ENCODE measurements at places on chromosomes 2 and 18.
A peak's percentile ranks its signal among the peaks of the same experiment; 100 is the strongest.

GRCh38 chr2:219430633-219431615 is 3.7 kb upstream of the SPEG start:
- DNase-seq = no peak

DNA sequence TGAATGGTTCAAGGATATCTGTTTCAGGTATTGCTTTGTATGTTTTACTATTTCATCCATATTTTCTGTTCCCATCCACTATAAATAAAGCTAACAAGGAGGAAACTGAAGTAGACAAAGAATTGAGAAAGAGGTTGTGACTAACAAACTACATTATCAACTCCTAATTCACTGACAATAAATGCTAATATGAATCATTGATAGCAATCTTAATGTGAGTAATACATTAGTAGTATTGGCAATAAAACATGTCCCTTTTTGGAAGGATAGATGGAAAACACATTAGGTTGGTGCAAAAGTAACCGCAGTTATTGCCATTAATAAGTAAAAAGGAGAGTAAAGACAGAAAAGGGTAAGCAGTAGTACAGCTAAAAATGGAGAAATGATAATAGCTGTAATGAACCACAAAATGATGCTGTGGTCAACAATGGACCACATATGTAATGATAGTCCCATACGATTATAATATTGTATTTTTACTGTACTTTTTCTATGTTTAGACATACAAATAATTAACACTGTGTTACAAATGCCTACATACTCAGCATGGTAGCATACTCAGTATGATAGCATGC is 104.7 kb downstream of the THADA start:
- DNase-seq = no peak

- DNase-seq = no peak
Observed at GRCh38 chr18:32930695-32931301, 158.0 kb upstream of the KLHL14 start.

DNA sequence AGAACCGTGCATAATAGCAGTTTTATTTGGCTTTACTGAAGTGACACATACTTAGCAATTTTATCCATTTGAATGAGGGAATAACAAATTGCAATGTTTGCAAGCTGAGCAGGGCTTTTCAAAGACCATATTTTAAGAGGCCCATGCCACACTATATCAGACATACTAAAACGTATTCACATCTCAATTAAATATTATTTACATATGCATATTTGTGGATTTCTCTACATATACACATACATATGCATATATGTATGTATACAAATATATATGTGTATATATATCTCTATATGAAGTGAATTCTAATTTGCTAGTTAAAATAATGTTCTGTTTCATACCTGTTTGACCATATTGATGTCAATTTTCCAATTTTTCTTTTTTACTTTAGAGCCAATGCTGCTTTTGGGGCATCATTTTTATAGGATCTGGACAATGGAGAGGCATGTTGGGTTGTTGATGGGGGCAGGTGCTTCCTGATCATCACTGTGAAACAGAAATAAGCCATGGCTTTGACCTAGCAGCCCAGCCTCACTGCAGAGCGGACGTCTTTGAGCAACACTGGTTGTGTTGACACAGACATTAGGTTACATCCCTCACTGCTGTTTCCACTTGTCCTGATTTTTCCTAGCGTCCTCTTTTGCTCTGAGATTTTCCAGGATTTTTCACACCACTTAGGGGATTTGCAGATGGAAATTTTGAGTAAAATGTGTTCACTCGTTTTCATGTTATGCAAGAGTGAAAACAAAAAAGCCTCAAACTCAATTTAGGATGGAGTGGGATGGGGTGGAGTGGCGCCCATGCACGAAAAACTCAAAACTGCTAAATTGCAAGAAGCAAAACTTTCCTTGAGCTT is 56.9 kb downstream of the RDH14 start:
- DNase-seq = no peak

GRCh38 chr2:72917877-72918553 is 696 bp downstream of the EMX1 start:
- DNase-seq = peak; percentile 49

DNA sequence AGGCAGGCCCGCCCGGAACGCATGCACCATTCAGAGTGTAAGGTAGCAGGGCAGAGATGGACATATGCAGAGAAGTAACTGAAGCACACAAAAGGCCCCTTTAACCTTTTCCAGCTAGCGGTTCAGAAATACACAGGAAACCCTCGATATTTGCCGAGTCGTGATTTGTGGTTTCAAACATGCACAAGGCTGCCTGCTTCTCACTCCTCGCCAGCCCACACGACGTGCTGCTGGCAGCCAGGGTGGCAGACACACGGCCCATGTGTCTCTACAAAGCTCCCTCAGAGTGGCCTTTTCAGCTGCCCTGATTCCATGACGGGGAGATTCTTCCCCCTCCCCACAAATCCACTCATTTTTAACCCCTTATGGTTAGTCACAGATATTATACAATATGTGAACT is 23.6 kb downstream of the ZBTB7C start:
- DNase-seq = no peak

DNA sequence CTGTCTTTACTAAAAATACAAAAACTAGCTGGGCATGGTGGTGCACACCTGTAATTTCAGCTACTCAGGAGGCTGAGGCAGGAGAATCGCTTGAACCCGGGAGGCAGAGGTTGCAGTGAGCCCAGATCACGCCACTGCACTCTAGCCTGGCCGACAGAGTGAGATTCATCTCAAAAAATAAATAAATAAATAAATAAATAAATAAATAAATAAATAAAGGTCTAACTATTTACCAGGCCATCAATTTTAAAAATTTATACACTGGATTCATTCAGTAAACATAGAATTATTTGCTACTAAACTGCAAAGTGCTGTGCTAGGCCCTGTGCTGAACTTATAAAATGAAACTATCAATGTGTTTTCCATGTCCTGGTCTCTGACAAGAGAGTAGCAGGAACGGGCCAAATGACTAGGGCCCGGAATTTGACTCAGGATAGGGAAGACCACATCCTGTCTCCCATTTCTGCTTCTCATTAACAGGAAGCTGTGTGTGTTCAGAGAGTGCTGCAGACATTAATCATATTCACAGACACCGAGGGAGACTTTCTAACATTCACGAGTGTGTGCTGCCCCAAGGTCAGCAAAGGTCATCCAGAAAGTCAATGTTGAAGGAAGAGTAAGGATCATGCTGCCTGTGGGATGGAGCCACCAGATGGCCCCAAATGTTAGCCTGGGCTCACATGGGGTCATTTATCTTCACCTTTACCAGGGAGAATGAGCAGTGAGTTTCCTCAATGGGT is 95.8 kb downstream of the SPP2 start:
- DNase-seq = no peak

- no peak for DNase-seq
Observed at GRCh38 chr2:111162718-111163331, 42.1 kb downstream of the BCL2L11 start.

- DNase-seq = no peak
Observed at GRCh38 chr18:14940735-14941134, 192.8 kb downstream of the ANKRD30B start.

DNA sequence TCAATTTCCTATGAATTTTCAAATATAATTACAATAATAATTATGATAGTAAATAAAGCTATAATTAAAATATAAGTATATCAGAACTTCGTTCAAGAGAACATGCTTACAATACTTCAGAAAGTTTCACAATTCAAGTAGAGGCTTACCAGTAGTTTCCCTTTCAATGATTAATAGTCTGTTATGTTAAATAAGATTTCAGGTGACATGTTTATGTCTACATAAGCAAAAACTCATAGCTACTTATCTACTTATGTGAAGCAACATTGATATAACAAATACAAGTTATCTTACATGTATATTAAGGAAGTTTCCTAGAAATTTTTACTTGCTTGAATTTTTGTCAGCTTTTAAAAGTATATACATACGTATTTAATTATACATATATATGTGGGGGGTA is 4.5 kb upstream of the COL3A1 start:
- DNase-seq = no peak

All from activated T-cell treated with anti-CD3 and anti-CD28 coated beads, Interleukin-2, amount 50 U/mL, for 1 hour (primary cell).